G401 (cell line): ENCODE measurements at places on chromosomes 5 and 9. TPM values are rescaled to one million over a fixed set of nuclear protein-coding genes. Genes with fewer than 3 reads are reported as not detected.

GRCh38 chr5:14581891-14582796 is 552 bp downstream of the OTULINL start:
- peak; percentile 64 for DNase-seq

Gene CCDC152
- total RNA-seq = not detected in 2 replicates

DNA sequence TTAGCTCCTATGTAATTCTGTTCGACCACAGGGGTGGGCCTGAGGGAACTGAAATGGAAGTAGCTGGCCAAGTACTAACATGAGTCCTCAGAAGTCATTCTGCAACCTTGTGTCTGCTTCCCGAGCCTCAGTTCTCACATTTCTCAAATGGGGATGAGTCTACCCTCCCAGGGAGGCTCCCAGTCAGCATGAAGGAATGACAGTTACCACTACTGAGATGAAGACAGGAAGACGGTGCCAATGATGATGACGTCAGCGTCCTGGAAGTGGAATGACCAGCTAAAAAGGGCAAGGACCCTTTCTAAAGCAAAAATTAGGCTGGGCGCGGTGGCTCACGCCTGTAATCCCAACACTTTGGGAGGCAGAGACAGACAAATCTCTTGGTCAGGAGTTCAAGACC is 6.8 kb downstream of the PIP5KL1 start:
- DNase-seq = no peak

DNA sequence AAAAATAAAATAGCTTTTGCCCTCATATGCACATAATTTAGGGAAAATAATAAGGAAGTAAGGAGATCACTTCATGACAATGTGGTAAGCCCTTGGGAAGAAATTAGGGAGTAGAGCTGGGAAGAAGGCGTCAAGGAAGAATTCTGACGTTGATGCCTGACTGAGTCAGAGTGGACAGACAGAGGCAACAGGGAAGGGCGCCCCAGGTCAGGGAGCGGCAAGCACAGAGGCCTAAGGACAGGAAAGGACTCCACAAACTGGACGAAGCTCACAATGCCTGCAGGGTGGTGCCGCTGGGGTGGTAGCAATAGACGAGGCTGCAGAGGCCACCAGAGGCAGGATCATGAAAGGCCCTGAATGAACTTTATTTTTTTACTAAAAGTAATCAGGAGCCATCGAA is 7.6 kb downstream of the DRD1 start:
- no peak for DNase-seq

GRCh38 chr9:118463419-118463818 is 759.2 kb downstream of the TLR4 start:
- peak; percentile 20 for DNase-seq

Gene PLEKHG4B
- total RNA-seq = 4.5 and 10.1 TPM in 2 replicates

- DNase-seq = peak; percentile 41
These were observed 30.3 kb upstream of the STING1 start for GRCh38 chr5:139512786-139513390.

Gene FNBP1
- 7.5 and 16.6 TPM in 2 replicates for total RNA-seq

DNA sequence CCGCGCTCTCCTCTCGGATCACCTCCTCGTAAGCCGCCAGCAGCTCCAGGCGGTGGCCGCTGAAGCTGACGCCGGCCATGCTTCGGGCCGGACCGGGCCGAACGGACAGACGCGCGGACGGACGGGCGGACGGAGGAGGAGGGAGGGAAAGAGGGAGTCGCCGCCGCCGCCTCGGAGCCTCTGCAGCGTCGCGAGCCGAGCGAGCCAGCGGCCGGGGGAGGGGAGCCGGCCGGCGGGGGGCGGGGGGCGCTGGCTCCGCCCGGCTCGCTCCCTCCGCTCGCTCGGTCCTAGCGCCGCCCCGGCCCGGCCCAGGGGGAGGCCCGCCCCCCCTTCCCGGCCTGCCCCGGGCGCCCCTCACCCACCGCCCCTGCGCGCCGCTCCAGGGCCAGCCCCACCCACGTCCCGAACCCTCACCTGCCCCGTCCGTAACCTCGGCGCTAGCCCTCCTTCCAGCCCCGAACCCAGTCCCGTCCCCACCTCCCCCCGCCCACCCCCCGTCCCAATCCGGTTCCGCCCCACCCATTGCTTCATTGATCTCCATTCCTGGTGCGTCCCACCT is at the start of gene DBN1:
Gene DBN1 (minus strand): TSS at position 192 of the 559 bp plus-strand sequence. CDS start 113 bp downstream, at position 79.
- no peak for DNase-seq

GRCh38 chr5:135160036-135160675 is 126.1 kb upstream of the PITX1 start:
- no peak for DNase-seq

Gene PRDM9
- total RNA-seq = not detected in 2 replicates
